ENCODE measurements at places on chromosomes 16 and 17.

DNA sequence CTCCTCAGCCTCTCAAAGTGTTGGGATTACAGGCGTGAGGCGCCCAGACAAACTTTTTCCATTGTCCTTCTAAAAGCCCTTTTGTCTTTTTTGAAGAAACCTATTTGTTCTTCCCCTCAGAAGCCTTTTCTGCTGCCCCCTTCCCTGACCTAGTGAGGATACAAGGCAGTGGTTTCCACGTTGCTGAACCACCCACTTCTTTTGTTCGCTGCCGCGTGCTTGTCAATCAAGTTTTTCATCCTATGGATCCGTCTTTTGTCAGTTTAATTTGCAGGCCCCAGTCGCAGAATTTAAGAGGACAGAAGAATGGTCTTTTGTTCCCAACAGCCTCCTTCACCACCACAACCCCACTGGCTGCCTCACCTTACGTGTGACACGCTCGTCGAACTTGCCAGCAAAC lies 20.2 kb upstream of the GNG13 start:
- no peak for DNase-seq

- no peak for DNase-seq
Observed at GRCh38 chr16:54165912-54166865, 120.4 kb downstream of the IRX3 start.

GRCh38 chr17:34257299-34257985 lies 2.4 kb downstream of the CCL2 start:
- DNase-seq, result no peak

DNA sequence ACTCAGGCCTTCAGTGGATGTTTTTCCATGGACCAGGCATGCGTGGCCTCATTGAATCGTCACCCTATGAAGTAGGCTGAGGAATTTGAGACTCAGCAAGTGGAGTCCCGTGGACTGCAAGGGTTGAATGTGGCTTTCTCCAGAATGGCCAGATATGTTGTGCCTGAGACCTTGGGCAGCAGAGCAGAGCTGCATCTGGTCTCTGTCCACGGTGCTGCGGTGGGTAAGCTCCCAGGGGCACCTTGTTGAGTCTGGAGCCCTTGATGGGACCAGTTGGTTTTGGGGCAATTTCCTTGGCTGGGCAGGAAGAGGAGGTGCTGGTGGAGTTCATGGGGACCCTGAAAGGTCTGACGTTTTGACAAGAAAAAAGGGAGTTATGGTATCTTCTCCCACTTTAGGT lies 368.1 kb upstream of the EEF2KMT start:
- DNase-seq, result no peak

GRCh38 chr16:64586781-64587180 lies 535.1 kb downstream of the CDH11 start:
- no peak for DNase-seq

DNA sequence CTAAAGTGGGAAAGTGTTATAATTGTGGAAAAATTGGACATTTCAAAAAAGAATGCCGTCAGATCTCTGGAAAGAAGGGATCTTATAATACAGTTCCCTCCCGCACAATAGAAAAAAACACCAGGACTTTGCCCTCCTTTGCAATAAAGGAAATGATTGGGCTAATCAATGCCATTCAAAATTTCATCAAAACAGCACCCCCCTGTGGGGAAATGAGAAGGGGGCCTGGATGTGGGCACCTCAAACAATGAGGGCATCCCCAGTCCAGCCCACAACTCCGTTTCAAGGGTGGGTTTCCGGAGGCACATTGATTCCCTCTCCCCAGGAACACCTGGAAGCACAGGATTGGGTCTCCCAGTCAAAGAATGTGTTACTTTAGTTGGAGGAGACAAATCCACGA lies 26.1 kb downstream of the CD300LG start:
- DNase-seq, result no peak

GRCh38 chr16:66475232-66475631 lies 48.1 kb downstream of the BEAN1 start:
- DNase-seq, result no peak

DNA sequence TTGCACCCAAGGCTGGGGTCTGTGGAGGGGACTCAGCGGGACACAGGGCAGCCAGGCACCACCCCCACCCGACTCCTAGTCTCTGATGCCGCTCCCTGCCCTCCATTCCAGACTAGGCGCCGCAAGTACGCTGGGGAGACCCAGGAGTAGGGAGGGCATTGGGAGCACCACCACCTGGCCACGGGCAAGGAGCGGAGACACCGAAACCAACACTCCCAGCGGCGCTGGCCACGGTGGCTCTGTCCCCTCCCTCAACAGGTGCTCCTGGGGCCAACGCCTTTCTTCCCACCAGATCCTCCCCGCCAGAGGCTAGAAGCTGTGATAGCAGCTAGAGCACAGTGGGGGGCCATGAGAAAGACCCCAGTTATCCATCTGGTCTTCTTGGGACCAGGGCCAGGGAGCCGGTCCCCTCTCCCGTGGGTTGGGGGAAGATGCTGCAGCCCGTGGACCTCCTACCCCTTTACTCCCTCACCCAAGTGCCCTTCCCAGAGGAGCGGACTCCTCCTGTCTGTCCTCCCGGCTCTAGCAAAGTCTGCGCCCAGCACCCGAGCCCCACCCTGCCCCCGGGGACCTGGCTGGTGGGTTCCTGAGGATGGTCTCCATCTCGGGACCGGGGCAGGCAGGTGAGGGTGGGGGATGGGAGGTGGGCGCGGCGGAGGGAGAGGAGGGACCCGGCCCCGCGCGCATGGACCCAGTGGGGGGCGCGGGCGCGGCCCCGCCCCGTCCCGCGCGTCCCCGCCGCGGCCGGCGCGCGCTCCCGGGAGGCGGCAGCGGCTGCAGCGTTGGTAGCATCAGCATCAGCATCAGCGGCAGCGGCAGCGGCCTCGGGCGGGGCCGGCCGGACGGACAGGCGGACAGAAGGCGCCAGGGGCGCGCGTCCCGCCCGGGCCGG lies at the start of gene SYNGR3:
TSS of gene SYNGR3 (plus strand) at position 762 of the 892 bp plus-strand sequence. CDS start 133 bp downstream, outside the sequence.
- DNase-seq, result peak; percentile 77

GRCh38 chr17:7017827-7018200 lies 5.0 kb upstream of the BCL6B start:
- no peak for DNase-seq

DNA sequence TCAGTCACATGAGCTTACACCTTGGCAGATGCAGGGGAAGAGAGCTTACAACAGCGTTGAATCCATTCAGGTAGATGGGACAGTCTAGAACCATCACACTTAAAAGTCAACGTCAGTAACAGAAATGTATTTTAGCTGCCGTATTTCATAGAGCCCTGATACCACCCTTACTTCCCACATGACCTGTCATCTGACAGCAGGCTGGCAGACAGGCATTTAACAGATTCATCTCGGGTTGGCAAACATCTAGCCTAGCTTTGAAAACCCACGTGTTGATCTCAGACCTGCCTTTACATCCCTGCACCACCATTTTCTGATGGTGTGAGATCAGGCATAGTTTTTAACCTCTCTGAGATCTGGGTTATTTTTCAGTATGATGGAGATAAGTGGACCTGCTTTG lies 177.9 kb upstream of the HSBP1 start:
- no peak for DNase-seq

DNA sequence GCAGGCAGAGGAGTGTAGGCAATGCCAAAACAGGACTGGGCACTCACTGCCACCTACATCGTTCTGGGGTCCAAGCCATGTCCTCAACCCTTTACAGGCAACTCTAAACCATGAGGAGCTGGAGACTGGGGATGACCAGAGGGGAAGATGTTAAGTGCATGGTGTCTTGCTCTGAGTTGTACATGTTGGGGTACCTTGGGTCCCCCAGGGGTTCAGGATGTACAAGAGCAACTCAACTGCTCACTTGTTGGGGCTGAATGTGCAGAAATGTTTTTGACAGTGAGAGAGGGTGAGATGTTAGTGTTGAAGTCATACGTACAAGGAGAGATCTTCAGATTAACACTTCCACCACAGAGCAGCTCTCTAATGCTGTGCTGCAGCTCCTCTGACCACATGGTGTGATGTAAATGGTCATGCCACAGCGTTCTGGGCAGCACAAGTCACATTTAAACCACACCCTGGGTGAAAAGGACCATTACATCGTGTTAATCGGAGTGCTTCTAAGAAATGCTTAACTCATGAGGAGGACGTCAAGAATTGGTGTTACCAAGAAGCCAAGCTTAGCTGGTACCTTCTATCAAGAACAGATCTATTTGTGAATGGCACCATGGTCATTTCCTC lies 2.4 kb downstream of the CCL18 start:
- DNase-seq, result no peak

Data from urothelium cell line (cell line).